Activated T-helper 9 cell treated with anti-CD3 and anti-CD28 coated beads, Interleukin-2, amount 50 U/mL, for 16 hours (primary cell): ENCODE measurements at places on chromosomes 16 and 17.
A peak's percentile ranks its signal among the peaks of the same experiment; 100 is the strongest.

- DNase-seq, result no peak
Observed at GRCh38 chr17:57051886-57052361, 33.1 kb upstream of the AKAP1 start.

GRCh38 chr17:62916684-62917571, 49.1 kb upstream of the TANC2 start:
- DNase-seq, result no peak

GRCh38 chr16:31130336-31130891, 5.1 kb downstream of the PRSS8 start:
- DNase-seq, result no peak

DNA sequence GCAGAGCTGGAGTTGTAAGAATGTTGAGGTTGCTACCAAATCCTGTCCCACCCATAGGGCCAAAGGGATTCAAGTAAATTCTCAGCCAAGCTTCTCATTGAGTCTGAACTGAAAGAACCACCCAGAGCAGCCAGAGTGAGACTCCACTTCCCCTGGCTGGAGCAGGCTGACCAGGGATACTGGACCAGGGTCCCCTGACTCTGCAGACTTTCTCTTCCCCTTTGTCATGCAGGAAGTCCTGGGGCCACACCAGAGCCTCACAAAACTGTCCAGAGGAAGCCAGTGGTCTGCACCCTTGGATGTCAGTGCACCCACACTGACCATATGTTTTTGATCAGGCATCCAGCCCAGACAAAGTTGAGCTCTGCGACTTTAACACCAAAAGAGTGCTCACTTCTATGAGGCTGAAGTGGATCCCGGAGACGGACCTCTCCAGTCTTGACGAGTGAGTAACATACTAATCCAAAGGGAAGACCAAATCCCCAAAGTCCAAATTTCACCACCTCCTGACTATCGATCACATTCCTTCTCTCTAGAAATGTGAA, 4.1 kb downstream of the NXN start:
- DNase-seq, result no peak

- no peak for DNase-seq
Observed at GRCh38 chr16:57937861-57938260, 33.1 kb downstream of the CNGB1 start.

GRCh38 chr17:61411261-61412142, 11.9 kb downstream of the TBX2 start:
- no peak for DNase-seq

- DNase-seq, result no peak
Observed at GRCh38 chr16:67030221-67030962, 1.4 kb downstream of the CBFB start.

DNA sequence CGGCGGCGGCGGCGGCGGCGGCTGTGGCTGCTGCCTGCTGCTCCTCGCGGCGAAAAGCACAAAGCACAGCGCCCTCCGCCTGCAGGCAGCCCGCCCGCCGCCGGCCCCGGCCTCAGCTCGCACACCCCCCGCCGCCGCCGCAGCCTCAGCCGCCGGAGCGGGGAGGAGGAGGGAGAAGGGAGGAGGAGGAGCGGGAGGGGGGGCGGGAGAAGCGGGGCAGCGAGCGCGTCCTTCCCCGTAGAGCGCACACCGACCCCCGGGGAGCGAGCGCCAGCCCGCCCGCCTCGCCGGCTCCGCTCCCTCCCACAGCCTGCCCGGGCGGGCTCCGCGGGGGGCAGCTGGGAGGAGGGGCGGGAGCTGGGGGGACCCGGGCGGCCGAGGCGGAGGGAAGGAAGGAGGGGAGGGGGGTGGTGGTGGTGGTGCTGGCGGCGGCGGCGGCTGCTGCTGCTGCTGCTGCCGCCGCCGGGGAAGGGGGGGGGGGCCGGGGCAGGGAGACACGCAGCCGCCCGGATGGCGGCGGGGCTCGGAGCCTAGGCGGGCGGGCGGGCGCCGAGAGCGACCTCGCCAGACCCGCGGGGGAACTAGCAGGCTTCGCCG, at the start of gene UBTF:
UBTF (minus strand) TSS at position 60 of the 597 bp plus-strand sequence. CDS start 1,446 bp downstream, outside the sequence.
- peak; percentile 59 for DNase-seq

GRCh38 chr16:450785-451512, 25.5 kb downstream of the RAB11FIP3 start:
- DNase-seq, result no peak

DNA sequence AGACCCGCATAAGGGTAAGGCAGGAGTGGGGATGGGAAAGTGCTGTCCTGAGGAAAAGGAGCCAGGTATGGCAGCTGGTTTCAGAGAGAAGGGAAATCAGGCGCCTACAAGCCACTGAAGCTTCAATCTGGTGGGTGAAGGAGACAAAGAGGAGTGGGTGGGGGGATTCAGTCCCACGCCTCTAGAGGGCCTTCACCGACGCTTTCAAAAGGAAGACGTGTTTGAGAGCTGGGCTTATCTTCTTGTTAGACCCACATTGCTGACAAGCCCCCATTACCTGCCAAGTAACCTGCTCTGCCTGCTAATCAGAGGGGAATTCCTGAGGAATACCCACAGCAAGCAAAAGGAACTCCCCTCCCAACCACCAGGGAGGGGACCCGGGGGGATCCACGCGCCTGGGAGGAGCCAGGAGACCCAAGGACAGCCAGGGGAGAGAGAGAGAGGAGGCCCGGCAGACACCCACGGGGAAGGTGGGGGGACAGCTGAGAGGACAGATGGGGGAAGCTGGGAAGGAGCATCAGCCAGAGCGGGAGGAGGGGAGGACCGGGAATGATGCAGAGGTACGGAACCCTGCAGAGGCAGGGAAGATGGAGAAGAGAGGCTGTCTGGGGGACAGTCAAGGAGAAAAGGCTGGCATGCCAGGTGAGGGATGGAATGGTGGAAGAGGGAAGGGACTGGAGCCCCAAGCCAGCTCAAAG, 1.0 kb downstream of the MTMR4 start:
- DNase-seq, result peak; percentile 17

DNA sequence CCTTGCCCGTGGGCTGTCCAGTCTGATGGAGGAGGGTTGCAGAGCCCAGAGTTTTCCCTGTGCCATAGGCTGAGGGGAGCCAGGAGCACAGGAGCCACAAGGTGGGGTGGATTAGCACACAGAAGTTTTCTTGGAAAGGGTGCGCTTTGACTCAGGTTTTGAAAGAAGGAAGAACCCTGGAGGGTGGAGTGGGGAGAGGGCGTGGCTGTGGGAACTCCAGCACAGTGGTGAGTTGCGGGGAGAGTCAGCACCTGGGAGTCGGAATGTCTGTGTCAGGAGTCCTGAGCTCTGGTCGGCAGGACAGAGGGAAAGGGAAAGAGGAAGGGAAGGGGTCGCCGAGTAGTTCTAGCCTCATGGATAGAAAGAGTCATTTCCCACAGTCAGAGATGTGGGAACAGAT, 8.9 kb upstream of the KRT14 start:
- no peak for DNase-seq
